ENCODE measurements at places on chromosomes 12 and 14.

GRCh38 chr14:74135426-74135825 is 50.7 kb downstream of the LIN52 start:
- no peak for DNase-seq

- no peak for DNase-seq
Observed at GRCh38 chr12:109873653-109874052, 6.7 kb downstream of the GLTP start.

DNA sequence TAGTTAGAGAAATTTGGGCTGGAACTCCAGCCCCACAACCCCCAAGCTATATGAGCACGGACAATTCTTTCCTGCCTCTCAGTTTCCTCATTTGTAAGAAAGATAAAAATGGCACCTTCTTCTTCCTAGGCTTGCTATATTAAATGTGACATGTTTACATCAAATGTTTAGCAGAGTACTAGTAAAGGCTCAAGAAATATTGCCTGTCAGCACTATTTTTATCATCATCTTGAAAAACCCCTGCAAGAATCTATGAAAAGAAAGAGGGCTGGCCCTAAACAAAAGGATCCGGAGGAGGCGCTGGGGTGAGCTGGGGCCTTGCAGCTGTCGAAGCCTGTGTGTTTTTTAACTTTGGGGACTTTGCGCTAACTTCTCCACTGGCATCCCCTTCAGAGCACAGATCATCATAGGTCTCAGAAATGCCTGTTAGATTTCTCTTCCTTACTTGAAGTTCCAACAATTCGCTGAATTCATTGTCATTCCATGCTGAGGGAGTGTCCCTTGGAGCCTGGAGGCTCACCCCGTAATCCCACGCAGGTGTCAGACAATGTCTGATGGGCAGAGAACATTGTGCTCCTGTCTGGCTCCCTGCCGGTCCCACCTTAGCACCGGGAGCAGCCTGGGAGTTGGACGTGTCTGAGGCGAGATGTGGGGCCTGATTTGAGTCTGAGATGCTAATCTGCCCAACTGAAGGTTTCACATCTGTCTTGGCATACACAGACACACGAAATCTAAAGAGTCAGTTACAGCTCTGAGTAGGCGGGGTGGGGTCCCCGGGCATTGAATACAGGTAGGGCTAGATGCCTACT is 206.8 kb downstream of the NUAK1 start:
- DNase-seq: no peak

GRCh38 chr14:73358187-73358586 is 100.2 kb downstream of the NUMB start:
- DNase-seq: no peak

- DNase-seq: no peak
Observed at GRCh38 chr14:25092258-25092740, 42.4 kb upstream of the STXBP6 start.

- DNase-seq: no peak
Observed at GRCh38 chr12:124884587-124885438, 21.1 kb upstream of the SCARB1 start.

DNA sequence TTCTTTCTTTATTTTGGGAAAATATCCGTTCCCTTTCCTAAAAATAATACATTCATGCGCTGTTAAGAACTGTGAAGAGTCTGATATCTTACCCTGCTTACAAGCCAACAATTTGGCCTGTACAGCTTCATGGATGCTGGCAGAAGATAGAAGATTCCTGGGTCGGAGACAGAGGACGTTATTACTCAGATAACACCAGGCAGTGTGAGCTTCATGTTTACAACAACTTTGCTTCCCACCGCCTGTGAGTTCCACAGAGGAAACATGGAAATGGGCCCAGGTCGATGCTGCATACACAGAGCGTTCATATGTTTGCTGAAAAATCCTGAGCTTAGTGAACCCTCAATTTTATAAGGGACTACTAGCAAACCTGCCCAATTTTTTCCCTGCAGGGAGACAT is 705.6 kb upstream of the SEL1L start:
- DNase-seq: no peak

DNA sequence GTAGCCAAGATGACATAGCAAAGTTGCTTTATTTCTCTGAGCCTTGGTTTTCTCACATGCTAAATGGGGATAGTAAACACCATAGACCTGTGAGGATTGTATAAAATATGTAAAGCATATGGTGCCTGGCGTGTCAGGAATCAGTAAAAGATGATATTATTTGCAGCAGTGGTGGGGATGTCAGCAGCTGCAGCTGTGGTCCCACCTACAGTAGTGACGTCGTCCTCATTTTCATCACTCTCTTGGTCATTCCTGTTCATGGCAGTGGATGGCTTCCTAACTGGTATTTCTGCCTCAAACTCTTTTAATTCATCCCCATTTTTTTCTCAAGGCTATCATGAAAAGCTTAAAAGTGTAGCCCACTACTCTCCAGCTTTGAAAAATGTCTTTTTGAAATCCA is 12.1 kb downstream of the BMAL2 start:
- no peak for DNase-seq

- no peak for DNase-seq
Observed at GRCh38 chr14:76884853-76885276, 58.7 kb downstream of the LRRC74A start.

- no peak for DNase-seq
Observed at GRCh38 chr12:3199551-3200031, 122.4 kb downstream of the TSPAN9 start.

GRCh38 chr14:105201156-105201924 is 20.2 kb upstream of the NUDT14 start:
- no peak for DNase-seq

DNA sequence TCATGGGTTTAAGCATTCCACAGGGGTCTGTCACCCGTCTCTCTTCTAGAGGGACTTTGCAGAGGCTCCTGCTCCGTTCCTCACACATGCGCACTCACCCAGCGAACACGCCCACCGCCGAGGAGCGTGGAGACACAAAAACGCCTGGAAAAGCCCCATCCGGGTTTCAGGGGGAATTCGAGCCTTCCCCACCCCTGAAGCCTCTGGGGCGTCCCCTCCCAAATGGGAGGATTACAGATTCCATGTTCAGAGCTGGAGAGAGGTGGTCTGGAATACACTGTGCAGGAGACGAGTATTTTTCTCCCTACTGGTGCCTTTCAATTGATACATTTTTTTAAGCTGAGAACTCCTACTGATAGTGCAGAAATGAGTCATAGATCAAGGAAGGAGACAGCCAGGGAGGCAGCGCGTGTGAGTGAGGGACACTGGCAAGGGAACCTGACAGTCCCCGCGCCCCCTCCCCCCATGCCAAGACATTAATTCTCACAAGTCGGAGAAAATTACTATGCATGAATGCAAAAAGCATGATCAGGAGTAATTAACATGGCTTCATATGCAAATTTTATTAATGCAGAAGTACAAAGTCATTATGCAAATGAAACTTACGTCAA is 36.9 kb downstream of the BCL11B start:
- DNase-seq: no peak

GRCh38 chr12:58711974-58712373 is 208.3 kb downstream of the LRIG3 start:
- no peak for DNase-seq

- no peak for DNase-seq
Observed at GRCh38 chr14:98685725-98686124, 586.3 kb downstream of the BCL11B start.

DNA sequence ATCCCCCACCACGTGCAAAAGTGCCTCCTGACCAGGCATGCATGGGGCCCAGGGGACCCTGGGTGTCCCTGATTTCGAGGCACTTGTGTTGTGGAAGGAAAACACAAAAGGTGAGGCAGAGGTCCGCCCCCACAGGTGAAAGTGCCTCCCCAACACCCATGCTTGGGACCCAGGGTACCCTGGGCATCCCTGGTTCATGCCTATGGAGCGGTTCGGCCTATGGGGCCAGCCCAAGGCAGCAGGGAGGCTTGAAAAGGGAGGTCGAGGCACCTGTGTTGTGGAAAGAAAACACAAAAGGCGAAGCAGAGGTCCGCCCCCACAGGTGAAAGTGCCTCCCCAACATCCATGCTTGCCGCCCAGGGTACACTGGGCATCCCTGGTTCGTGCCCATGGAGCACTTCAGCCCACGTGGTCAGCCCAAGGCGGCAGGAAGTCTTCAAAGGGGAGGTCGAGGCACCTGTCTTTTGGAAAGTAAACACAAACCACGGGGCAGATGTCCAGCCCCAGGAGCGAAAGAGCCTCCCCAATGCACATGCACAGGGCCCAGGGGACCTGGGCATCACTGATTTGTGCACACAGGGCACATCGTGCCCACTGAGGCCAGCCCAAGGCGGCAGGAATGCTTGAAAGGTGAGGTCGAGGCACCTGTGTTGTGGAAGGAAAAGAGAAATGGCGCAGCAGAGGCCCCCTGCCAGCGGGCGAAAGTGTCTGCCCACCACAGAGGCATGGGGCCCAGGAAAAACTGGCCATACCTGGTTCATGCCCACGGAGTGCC is 375.5 kb downstream of the ALG10 start:
- DNase-seq: no peak

- no peak for DNase-seq
Observed at GRCh38 chr12:43883311-43883710, 47.4 kb downstream of the TMEM117 start.

- DNase-seq: no peak
Observed at GRCh38 chr14:34165847-34166350, 215.0 kb upstream of the EGLN3 start.

DNA sequence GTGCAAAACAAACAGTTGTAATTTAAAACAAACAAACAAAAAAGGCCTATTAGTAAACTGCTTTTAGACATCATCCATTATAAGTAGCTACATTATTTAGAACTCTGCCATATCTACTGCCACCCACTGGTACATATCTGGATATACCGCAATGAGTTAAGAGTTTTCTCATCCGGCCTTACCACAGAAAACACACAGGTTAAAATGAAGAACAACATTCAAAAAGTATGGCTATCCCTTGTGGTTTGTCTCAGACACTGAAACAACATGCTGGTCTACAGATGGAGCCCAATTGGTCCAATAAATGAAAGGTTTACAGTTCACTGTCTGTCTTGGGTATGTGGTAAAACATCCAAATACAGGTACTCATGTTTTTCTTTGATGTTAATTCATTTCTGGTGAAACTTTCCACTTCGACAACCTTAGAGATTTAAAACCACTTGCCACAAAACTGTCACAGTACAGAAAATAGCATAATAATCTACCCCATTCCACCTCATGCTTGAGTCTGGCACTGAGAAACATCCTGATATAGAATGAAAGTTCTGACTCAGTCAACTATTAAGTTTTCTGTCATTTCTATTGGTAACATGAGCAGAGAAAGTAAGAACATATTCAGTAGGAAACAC is 354.3 kb downstream of the CEP128 start:
- no peak for DNase-seq

DNA sequence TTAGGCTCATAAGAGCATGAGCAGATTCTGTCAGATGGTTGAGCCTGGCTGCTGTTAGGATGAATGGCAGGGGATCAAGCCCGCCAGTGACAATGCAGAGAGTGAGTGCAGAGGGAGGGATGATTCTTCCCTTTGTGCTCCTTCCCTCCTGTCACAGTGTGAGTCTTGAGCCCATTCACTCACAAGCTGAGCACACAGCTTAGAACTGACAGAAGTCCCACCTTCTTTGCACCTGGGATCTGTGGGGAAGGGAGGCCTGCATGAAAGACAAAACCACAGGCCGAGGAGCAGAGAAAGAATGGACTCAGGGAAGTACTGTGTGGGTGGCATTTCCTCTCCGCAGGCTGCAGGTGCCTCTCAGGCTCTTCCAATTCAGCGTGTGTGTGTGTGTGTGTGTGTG is 160.6 kb downstream of the KCNA5 start:
- no peak for DNase-seq

All from activated CD8-positive, alpha-beta memory T cell treated with anti-CD3 and anti-CD28 coated beads for 1 hour (primary cell).